ENCODE measurements at places on chromosomes 1 and 21. TPM values are rescaled to one million over a fixed set of nuclear protein-coding genes. Genes with fewer than 3 reads are reported as not detected.

DNA sequence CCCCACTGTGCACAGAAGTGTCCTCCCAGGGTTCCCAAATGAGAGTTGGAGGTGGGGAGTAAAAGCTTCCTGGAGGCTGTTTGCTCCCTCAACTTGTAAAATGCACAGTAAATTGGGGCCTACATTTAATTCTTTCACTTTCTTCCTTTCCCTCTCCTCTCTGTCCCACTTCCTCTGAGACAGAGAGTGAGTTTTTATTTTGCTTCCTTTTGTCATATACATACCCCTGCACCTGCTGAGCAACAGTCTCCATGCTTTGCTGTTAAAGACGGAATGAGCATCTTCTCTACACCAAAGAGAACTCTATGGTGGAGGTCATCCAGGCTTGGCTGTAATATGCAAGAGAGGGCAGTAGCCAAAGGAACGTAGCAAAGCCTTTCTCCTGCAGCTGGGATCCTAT lies 79.3 kb upstream of the VAV3 start:
- no peak for DNase-seq

DNA sequence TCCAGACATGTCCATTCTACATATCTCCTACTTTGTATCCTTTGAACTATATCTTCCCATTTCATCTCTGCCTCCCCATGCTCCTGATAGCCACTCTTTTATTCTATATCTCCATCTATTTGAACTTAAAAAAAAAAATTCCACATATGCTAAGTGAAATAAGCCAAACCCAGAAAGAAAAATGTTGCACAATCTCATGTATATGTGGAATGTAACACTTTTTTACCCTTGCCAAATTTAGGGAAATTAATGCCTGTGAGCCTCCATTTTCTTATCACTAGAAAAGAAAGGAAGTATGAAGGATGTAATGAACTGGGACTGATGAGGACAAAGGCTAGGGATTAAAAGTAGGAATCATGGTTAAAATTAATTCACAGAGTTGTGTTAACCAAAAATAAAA lies 53.5 kb downstream of the RGS13 start:
- DNase-seq: no peak

- no peak for DNase-seq
Measured at GRCh38 chr21:44421901-44422840, 33.1 kb upstream of the LRRC3 start.

Gene RNF207
- 30.5 TPM for total RNA-seq

All from thoracic aorta (tissue), 2 donors.